ENCODE measurements at places on chromosomes 11 and 22. TPM values are rescaled to one million over a fixed set of nuclear protein-coding genes. Genes with fewer than 3 reads are reported as not detected.

SLC22A6 gene
- not detected for total RNA-seq

HEPACAM gene
- total RNA-seq, result not detected

SCGB1A1 gene
- 0.37 TPM for total RNA-seq

TRIM6 gene
- total RNA-seq, result 8.3 TPM

MAPK8IP1 gene
- total RNA-seq, result 6.1 TPM

TTC12 gene
- 11.3 TPM for total RNA-seq

BTG4 gene
- total RNA-seq, result 0.15 TPM

BEST1 gene
- total RNA-seq, result 4.6 TPM

UBQLN3 gene
- not detected for total RNA-seq

RTN4RL2 gene
- 90.3 TPM for total RNA-seq

RFPL1 gene
- not detected for total RNA-seq

TAF10 gene
- 223 TPM for total RNA-seq

KCNK7 gene
- total RNA-seq, result 0.51 TPM

LGR4 gene
- total RNA-seq, result 36.4 TPM
